Activated B cell treated with CpG ODN at 0.5 μM for 24 hours (primary cell): ENCODE measurements at places on chromosomes 2 and 18. TPM values are rescaled to one million over a fixed set of nuclear protein-coding genes. Genes with fewer than 3 reads are reported as not detected.

- no peak for DNase-seq
Observed at GRCh38 chr2:180621941-180622918, 358.2 kb upstream of the UBE2E3 start.

The QPCT gene
- 1.9 and 2.1 TPM in 2 replicates for total RNA-seq

DNA sequence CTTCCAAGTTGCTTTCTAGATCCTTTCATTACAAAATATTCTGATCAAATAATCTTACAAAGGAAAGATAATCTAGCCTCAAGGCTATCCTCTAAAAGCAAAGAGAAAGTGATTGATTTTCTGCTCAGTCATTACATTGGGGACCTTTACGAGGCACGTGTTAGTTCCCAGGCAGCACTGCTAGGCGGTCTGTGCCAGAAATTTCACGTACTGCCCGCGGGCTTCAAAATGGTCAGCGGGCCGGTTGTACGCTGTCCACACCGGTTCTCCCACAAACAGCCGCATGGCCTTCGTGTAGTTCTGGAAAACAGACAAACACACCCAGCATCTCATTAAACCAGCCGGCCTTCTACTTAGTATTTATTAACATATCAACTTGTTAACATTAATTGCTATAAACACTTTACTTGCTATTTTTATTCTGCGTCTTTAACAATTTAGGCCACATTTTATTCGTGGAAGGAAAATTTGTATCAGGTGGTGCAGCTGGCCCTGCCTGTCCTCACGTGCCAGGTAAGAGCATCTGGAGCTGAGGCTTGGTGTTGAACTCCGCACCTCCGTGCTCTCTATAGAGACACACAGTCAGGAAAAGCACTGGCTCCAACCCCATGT lies 20.4 kb downstream of the ADI1 start:
- DNase-seq: no peak

DNA sequence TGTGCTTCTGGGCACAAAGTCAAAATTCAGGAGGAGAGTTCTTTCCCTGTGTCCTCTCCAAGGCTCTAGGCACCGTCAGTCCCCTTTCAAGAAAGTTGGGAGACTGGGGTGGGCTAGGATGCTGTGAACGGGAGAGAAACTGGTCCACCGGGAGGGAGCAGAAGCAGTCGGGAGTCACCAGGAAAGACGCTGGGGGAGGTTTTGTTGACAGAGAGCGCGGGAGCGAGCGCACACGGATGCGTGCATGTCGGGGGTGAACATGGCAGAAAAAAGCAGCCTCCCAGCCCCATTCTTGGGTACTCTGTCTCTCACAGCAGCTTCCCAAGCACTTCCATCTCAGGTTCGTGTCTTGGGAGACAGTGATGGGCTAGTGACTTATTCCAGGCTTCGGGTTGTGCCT lies 97.1 kb upstream of the PXDN start:
- DNase-seq: no peak

GRCh38 chr2:213846856-213847255 lies 562.6 kb downstream of the SPAG16 start:
- DNase-seq: no peak

The ADD2 gene
- 12.5 and 15.4 TPM in 2 replicates for total RNA-seq

DNA sequence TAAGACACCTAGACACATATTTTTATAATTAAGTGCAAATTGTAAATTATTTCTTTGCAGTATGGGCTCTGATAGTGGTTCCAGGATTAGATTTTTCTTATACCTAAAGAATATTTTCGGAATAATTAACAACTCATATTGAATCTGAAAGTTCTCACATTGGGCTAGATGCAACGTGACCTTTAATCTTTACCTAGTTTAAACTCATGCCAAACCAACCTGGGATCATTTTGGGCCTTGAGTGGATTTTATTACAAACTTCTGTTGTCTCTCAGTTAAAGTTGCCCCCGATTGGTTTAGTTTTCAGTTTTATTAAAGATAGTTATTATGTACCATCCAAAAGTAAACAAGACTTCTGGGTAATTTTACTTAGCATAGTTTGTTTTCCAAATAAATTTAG lies 230.2 kb upstream of the VWC2L start:
- no peak for DNase-seq

DNA sequence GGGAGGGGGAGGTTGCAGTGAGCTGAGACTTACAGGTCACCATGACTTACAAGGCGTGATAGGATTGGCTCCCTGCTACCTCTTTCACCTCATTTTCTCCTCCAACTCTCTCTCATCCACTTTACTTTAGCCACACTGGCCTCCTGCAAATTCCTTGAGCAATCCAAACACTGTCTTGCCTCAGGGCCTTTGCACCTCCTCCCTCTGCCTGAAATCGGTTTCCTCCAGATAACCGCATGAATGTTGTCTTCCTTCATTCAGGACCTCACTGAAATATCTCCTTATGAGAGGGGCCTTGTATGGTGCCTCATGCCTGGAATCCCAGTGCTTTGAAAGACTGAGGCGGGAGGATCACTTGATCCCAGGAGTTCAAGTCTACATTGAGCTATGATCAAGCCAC lies 21.8 kb downstream of the WNT10A start:
- DNase-seq: no peak
